GM23248 (cell line): ENCODE measurements at places on chromosomes 16 and 17. TPM values are rescaled to one million over a fixed set of nuclear protein-coding genes. Genes with fewer than 3 reads are reported as not detected.
A peak's percentile ranks its signal among the peaks of the same experiment; 100 is the strongest.

HIGD1B gene
- not detected in 2 replicates for total RNA-seq

DNA sequence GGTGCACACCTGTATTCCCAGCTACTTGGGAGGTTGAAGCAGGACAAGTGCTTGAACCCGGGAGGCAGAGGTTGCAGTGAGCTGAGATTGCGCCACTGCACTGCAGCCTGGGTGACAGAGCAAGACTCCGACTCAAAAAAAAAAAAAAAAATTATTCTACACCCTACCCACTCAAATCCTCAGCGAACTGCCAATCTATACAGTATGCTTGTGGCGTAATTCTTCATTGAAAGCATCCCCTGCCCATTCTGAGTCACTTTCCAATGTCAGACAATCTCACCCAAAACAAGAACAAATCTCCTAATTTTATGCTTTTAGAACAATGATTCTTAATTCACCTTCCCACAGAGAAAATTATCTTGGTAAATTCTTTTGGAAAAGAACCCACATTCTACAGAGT is 12.0 kb downstream of the AMFR start:
- DNase-seq: no peak

DNA sequence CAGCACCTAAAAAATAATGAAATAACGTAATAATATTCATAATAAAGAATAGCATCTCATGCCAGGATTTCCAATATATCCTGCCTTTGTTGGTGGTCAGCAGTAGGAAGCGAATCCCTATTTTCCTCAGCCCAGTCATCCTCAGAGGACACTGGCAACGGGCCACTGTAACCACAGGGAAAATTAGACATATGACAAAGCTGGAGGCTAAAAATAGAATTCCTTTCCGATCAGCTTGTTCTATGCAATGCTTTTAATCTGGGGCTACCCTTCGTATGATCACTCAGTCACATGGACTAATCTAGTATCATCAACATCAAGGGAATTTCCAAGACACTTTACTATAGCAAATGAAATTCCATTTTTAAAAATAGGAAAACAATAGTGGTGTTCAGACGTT is 246.9 kb upstream of the KCNJ16 start:
- DNase-seq: peak; percentile 66

MSLN gene
- not detected in 2 replicates for total RNA-seq

CHST4 gene
- total RNA-seq: not detected in 2 replicates

TLCD1 gene
- total RNA-seq: 4.8 and 16.3 TPM in 2 replicates

SHISA9 gene
- total RNA-seq: not detected in 2 replicates

- DNase-seq: peak; percentile 65
These were observed 583 bp downstream of the ATXN2L start for GRCh38 chr16:28823291-28823872.

TBC1D3C gene
- total RNA-seq: not detected in 2 replicates

TEKT1 gene
- total RNA-seq: not detected in 2 replicates

DNA sequence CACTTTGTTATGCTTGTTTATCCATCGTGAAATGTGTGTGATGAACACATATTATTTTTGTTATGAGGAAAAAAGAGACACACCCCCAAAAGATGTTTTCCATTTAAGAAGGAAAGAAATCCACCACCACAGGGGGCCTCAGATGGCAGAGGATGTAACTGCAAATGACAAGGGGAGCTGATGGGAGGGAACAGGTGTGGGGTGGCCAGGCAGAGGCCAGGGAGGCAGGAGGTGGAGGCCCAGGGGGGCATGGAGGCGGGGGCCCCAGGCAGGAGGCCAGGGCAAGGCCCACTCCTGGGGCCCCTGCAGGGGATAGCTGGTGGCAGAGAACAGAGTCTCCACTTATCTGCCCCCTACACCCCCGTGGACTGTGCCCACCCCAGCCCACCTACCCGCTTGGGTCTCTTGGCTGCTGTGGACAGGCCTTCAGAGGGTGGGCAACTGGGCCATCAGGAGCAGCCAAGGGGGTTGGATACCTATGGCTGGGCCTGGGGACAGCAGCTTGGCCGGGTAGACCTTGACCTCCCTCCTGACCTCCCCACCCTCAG is 28.0 kb downstream of the PPL start:
- DNase-seq: no peak

- peak; percentile 80 for DNase-seq
These were observed 13.9 kb downstream of the HAGH start for GRCh38 chr16:1812732-1813163.

SHISA6 gene
- total RNA-seq: not detected in 2 replicates

GRCh38 chr16:56852401-56852730 is 12.6 kb upstream of the SLC12A3 start:
- no peak for DNase-seq

GRCh38 chr16:85238233-85238647 is 126.0 kb upstream of the CIBAR2 start:
- DNase-seq: peak; percentile 91

NPIPA7 gene
- total RNA-seq: 6.4 and 13.6 TPM in 2 replicates

ALOX12 gene
- not detected in 2 replicates for total RNA-seq

DNA sequence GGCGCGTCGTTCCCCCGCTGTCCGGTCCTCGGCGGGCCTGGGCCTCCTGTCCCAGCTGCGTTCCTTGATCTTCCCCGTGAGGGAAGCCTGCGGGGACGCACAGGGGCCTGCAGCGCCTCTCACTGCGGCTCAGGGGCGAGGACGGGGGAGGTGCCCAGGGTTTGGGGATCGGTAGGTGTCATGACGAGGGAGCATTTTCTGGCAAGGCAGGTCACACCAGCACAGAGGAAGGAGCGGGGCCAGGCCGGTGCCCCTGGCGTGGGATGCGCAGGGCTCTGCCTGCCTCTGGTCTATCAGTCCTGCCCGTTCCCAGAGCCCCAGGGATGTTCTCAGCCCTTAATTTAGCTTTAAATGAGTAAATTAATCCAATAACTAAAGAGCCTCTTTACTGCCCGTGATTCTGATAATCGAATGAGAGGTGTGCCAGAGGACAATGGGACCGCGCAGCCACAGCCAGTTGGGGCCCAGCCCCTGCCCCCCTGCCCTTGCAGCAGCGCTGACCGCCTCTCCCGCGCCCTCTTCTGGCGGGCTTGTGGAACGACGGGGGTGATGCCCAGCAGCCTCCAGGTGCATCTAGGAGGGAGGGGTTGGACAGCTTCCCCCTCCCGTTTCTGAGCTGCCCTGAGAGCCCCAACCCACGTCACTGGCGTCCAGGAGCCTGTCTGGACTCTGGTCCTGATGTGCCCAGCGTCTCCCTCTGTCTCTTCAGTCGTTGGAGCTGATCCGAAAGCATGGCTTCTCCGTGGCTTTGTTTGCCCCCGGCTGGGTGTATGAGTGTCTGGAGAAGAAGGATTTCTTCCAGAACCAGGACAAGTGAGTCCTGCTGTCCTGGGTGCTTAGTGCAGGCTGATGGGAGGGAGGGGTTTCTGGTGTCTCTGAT is 7.9 kb downstream of the ENGASE start:
- DNase-seq: peak; percentile 54

DNA sequence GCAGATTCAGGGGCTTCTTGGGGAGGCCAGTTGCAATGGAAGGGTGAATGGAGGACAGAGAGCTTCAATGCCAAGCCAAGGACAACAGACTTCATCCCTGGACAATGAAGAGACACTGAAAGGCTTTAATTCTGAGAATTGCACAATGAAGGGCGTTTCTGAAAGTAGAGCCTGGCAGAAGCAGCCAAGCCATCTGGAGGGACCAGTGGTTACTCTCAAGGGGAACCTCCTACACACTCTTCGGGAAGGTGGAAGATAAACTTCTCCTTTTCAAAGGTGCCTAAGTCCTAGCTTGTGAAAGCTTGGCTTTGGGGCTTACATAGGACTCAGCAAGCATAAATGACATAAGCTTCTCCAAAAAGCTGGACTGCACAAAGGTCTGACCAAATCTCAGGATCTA is 6.2 kb upstream of the CES1 start:
- DNase-seq: no peak

GRCh38 chr16:52647588-52647987 is 100.6 kb upstream of the TOX3 start:
- DNase-seq: no peak

- DNase-seq: peak; percentile 63
These were observed 124.7 kb upstream of the PLCG2 start for GRCh38 chr16:81654346-81654745.

- DNase-seq: no peak
These were observed 24.7 kb downstream of the DNAJC7 start for GRCh38 chr17:41992576-41992975.

DNA sequence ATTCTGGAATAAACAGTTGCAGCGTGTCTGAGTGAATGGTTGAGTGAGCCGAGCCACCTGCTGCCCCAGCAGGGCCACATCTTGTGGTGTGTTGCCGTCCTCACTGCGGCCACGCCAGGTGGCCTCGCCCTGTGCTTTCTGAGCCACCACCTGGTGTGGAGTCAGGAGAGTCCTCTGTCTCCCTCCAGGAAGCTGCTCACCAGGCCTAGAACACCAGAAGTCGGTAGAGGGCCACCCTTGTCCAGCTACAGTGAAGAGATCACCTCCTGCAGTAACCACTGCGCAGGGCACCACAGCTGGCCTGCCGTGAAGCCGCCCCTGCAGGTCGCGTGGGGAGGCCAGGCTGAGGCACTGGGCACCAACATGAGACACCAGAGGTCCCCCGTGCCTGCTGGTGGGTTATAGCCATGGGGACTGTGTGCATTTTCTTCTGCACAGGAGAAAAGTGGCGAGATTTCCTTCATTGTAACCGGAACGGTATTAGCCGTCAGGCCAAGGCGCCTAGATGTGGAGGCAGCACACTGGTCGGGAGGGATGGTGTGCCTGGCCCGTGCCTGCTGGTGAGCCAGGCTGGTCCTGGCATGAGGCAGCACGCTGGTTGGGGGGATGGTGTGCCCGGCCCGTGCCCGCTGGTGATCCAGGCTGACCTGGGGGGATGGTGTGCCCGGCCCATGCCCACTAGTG is 28.9 kb upstream of the FOXK2 start:
- no peak for DNase-seq

SOX8 gene
- total RNA-seq: 0.43 and 0.89 TPM in 2 replicates

PRSS33 gene
- total RNA-seq: not detected in 2 replicates

CD300E gene
- total RNA-seq: not detected in 2 replicates

- DNase-seq: peak; percentile 19
These were observed 33.0 kb downstream of the TBX4 start for GRCh38 chr17:61485067-61485775.

DNA sequence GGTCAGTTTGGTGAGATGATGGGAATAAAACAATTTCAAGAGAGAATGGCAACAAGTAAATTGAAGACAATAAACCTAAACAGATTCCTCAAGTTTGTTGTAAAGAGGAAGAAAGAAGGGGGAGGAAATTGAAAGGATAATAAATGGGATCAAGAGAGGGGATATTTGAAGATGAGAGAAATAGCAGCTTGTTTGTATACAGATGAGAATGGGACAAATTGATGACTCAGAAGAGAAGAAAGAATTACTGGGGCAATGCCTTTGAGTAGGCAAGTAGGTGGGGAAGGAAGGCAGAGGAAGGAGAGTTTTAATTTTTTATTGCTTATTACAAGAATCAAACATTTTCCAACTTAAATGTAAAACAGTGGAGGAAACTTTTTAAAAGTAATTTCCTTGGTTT is 98.3 kb downstream of the CHD9 start:
- peak; percentile 33 for DNase-seq

GRCh38 chr17:51152766-51153209 is 571 bp upstream of the NME1 start:
- peak; percentile 62 for DNase-seq

TBC1D3D gene
- not detected in 2 replicates for total RNA-seq

KCNH4 gene
- total RNA-seq: not detected in 2 replicates

CES1 gene
- 0.76 TPM in 1 of 2 replicates, not detected in the other for total RNA-seq

DNA sequence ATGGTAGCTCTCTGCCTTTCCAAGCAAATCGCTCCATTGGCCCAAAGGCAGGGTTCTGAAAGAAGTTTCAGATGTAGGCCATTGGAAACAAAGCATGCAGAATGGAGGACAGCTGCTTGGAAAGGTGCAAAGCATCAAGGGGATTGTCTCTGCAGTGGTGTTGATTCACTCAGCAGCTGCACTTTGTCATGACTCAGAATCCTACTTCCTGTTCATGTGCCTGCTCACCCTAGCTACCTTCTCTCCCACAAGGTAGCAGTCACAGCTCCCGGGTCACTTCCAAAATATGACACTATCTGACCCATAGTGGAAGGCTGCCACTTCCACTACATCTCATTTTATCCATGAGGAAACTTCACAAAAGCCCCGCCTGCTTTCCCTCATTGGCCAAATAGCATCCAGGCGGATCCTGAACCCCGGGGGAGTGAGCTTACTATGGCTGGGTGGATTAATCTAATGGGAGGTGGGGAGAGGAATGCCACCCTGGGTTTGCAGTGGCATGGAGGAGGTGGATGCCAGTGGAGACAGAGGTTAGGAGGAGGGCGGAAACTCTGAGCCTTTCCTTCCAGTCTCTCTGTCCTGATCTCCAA is 74.7 kb upstream of the NKD1 start:
- DNase-seq: peak; percentile 24

DNA sequence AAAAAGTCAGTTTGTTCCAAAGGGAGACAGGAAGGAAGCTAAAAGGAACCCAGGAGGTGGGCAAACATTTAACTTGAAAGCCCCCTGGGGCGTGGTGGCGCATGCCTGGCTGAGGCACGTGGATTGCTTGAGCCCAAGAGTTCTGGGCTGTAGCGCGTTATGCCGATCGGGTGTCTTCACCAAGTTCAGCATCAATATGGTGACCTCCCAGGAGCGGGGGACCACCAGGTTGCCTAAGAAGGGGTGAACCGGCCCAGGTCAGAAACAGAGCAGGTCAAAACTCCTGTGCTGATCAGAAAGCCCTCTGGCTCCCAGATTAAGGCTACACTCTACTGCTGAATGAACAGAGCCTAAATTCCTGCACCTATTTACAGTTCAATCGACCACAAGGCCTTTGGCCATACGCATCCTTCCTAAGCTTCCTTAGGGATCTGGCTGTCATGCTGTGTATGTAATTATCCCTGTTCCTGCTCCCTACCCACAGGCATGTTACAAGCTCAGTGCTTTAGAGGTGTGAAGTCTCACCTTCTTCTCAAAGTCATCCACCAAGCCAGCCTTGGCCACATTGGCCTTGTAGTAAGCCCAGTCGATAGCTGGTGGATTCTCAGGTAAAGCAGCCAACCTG is 5.0 kb downstream of the ATP5PD start:
- DNase-seq: no peak

GRCh38 chr16:85568519-85568918 is 44.6 kb upstream of the GSE1 start:
- DNase-seq: no peak

DNA sequence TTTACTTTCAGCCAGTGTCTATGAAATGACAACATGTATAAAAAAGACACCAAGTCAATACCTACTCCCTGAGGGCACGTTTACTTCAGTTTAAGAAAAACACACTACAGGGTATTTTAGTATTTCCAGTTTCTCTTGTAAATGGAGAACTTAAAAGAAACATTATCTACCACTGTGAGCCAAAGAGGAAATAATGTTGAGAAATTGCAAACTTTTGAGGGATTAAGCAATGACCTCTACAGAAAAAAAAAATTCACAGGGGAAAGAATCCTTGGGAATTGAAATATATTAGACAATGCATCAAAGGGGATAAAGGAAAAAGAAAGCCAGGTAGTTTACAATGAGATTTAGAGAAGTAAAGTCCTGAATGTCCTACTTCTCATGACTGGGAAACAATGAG is 126.0 kb downstream of the KCNJ2 start:
- DNase-seq: no peak

CDRT4 gene
- 3.8 and 23.3 TPM in 2 replicates for total RNA-seq

MT4 gene
- total RNA-seq: not detected in 2 replicates

ZPBP2 gene
- not detected in 2 replicates for total RNA-seq

ALDOC gene
- 36.4 and 47.3 TPM in 2 replicates for total RNA-seq
